ENCODE measurements at places on chromosomes 16 and 17.

DNA sequence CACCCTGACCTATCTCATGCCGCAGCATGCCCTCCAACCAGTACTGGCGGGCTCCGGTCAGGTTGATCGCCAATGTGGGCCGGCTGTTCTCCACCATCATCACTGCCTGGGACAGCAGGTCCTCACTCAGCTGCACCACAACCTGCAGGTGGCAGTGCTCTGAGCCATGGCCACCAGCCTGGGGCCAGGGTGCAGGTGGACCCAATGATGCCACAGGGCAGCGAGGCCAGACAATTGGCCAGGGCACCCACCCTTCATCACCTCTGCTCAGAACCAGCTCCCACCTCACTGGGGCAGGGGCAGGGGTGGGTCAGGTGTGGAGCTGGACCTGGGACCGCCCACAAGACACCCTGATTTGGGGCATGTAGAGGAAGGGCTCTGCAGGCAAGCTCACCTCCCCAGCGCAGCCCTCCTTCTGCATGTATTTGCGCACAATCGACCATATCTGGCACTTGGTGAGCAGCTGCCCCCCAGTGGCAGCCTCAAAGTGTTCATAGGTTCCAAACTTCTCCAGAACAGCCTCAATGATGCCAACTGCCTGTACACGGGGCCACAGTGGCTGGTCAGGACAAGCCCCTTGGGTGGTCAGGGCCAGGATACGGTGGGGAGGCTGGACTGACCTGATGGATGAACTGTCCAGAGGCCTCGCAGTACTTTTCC is 4.2 kb downstream of the MATCAP1 start:
- DNase-seq, result no peak

- no peak for DNase-seq
These were observed 16.6 kb downstream of the CBX4 start for GRCh38 chr17:79822583-79823124.

DNA sequence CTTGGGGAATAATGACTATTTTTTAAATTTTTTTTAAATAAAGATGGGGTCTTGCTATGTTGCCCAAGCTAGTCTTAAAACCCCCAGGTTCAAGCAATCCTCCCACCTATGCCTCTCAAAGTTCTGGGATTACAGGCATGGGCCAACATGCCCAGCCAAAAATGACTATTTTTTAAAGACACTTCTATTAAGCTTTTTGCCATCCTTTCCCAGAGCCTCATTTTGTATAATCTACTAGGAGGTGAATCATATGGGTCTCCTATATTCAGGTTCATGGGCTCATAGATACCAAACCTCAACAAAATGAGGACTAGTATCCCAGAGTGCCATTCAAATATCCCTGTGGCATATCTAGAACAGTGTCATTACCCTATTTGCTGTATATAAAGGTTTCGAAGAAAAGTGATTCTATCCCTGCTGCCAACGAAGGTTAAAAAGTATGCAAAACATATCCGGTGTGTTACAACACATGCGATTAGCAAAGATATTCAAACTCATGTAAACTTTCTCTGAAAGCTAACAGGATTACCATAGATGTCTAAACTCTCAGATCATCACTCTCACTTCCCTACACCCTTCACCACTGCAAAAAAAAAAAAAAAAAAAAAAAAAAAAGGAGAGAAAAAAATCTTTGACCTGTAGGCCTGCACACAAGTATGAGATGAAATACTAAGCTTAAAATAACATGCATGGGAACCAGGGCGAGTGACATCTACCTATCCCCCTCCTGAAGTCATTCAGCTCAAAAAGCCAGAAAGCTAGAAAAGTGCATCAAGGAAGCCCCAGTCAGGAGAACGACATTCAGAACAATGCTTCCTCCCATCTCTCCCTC is 23.5 kb downstream of the XPO6 start:
- DNase-seq, result no peak

DNA sequence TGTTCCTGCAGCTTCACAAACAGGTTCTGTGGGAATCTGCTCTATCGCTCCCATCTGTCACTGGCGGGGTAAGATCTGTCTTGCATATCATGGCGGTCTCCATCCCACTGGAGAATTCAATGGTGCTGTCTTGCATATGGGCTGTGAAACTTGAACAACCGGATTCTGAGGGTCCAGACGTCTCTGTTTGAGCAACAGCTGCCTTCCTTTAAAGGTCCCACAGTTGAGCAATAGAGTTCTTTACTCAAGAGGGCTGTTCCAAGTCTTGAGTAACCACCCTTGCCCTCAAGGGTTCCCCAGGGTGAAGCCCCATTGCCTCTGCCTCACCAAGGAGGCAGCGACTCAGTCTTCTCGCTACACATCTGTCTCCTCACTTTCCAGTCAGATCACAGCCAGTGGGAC is 50.8 kb downstream of the ZFHX3 start:
- no peak for DNase-seq

DNA sequence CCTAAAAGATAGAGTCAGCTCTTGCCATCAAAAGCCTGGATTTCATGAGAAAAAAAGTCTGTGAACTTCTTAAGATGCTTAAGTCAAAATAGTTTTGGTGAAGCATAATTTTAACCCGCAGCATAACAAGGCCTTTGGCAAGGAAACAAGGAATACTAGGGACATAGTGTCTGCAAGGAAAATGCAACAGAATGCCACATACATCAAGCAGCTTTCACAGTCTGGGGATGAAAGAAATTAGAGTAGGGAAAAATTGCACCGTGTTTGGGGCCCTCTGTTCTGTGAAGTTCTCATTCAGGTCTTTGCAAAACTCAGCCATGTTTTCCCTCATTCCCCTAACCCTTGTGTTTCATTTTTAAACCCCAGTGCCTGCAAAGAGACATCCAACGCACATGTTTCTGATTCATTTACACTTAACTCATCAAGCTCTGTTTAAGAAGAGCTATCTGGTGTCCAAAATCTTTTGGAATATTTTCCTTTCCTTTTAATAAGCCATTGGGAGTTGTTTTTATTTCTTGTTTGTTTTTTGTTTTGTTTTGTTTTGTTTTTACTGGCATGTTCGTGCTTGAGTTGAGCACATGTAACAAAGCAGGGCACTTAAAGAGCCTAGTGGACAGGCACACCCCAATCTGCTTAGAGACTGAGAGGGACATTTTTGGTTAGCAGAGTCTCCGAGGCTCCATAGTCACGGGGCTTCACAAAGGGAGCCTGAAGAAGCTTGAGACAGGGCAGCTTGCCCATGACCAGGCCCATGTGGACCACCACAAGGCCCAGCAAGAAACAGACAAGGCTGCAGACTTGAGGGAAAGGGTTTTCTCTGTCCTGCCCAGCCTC is 116.5 kb downstream of the ANKFN1 start:
- no peak for DNase-seq

DNA sequence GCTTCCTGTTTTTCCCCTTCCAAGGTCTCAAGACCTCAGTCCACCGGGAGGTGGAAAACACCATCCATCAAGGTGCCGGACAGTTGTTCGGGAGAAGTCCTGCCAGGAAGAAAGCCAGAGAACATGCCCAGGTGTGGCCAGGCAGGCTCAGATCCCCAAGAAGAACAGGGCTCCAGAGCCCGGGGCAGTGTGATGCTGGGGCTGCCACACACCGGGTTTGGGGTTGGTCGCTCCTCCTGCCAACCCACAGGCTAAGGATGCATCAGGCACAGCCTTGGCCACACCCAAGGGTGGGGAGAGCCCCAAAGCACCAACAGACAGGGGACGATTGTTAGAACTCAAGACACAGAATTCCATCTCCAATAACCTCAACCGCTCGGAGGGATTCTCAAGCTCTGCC is 19.7 kb downstream of the ZFHX3 start:
- no peak for DNase-seq

GRCh38 chr16:11972128-11972527 is 4.4 kb upstream of the SNX29 start:
- no peak for DNase-seq

GRCh38 chr17:79100405-79100804 is 25.8 kb downstream of the ENGASE start:
- DNase-seq, result no peak

DNA sequence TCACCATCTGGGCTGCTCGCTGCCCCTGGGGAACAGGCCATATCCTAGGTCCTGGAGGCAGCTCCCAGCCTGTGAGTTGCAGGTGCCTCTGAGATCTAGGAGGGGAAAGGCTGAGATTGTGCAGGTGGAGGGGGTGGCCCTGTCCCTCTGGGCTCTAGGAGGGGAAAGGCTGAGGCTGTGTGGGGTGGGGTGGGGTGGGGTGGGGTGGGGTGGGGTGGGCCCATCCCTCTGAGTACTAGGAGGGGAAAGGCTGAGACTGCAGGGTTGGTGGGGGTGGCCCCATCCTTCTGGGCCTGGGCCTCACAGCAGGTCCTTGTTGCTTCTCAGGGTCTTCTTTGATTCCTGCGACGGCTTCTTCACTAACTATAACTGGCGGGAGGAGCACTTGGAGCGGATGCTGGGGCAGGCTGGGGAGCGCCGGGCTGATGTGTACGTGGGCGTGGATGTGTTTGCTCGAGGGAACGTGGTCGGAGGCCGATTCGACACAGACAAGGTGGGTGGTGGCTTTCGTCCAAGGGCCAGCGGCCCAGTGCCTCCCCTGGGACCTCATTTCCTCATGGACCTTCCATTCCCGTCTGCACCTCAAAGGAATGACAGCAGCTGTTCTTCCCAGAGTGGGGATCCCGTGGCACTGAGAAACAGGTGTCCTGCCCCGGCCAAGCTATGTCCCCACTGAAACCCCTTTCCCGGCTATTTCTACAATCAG is 7.1 kb downstream of the ENGASE start:
- DNase-seq, result no peak

DNA sequence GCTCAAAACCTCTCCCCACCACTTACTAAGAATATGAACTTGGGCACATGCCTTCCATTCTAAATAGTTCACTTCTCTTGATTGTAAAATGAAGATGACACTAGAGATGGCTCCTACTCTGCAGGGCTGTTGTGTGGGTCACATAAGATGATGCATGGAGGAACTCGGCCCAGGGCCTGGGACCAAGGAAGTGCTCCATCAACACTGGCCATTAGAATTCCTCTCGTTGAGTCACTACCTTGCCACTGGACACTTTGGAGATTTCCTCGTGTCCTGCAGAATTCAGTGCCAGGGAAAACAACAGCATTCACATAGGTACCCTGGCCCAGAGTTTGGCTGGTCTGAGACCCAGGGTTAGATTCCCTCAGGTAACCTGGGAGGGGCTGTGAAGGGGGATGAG is 18.6 kb downstream of the HNF1B start:
- no peak for DNase-seq

DNA sequence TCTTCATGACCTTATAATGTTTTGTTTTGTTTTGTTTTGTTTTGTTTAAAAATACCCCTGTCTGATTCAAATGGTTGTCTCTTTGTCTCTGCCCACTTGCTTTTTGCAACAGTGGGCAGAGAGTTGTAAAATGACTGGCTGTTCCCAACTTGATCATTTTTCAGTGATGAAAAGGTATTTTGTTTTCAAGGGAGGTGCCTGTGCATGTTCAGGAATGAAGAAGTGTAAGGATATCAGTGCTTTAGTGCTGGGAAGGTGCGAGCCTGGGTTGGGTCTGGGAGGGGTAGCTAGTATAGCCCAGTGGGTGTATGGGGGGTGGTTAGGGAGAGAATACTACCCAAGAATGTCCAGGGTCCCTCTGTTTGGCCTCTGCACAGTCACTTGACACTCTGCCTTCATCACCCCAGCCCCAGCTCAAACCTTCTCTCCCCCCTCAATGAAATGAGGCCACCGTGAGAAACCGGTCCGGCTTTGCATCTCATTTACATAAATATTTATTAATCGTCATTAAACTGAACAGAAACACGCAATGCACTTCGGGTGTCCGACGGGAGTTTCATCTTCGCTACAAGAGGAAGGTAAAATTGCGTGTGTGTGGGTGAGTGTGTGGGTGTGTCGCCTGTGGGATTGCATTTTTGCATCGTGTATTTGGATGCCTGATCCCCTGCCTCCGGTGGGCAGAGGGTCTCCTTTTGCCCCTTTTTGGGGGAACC is 4.3 kb downstream of the NEUROD2 start:
- no peak for DNase-seq

- no peak for DNase-seq
These were observed 15.7 kb downstream of the ADCY7 start for GRCh38 chr16:50282010-50282538.

- DNase-seq, result peak; percentile 35
These were observed 27.3 kb downstream of the LASP1 start for GRCh38 chr17:38897176-38897575.

- DNase-seq, result peak; percentile 13
These were observed 18.9 kb upstream of the P2RX1 start for GRCh38 chr17:3935140-3935542.

GRCh38 chr16:2042986-2043666 is 4.5 kb downstream of the NTHL1 start:
- DNase-seq, result no peak

DNA sequence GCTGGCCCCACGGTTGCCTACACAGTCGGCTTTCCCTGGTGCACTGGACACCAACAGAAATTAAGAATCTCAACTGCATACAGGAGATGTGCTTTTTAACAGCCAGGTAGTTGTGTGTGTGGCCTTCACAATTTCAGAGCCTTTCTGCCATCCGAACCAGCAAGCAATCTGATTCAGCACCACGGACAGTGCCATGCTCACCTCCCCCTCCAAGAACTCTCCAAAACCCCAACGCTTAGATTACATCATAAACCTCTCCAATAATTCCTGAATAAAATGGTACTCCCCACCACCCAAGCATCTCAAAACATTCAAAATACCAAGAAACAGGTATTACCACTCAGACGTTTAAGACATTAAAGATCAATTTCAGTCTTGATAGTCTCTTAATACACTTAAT is 31.8 kb downstream of the USP7 start:
- peak; percentile 43 for DNase-seq

GRCh38 chr17:78253946-78254672 is 22.7 kb downstream of the TMEM235 start:
- peak; percentile 45 for DNase-seq

GRCh38 chr16:27251541-27252205 is 16.9 kb downstream of the NSMCE1 start:
- DNase-seq, result no peak

- no peak for DNase-seq
These were observed 26.0 kb upstream of the ADCY9 start for GRCh38 chr16:4142268-4142667.

DNA sequence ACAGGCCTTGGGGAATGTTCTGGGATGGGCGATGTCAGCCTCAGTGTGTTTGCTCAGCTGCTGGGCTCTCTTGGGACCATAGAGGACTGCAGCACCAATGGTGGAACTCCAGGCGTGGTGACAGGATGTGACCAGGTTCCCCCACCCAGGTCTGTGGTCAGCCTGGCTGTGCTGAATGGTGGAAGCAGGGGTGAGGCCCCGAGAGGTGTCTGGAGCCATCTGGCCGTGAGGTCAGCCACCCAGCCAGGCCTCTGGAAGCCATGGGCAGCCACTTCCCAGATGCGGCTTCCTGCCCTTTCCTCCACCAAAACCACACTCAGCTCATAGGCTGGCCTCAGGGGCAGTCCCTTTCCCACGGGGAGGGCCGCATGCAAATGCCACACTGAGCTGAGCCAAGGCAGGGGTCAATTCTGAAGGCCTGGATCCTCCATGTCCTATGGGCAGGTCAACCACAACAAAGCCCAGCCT is 7.8 kb upstream of the MAPK7 start:
- no peak for DNase-seq

GRCh38 chr16:73206151-73206707 is 158.3 kb upstream of the ZFHX3 start:
- DNase-seq, result no peak
